ENCODE measurements at places on chromosomes 6 and 20. TPM values are rescaled to one million over a fixed set of nuclear protein-coding genes. Genes with fewer than 3 reads are reported as not detected.

HRH3 gene
- not detected for total RNA-seq

CAGE1 gene
- total RNA-seq = under 0.01 TPM

IL17F gene
- total RNA-seq = not detected

SLC22A16 gene
- total RNA-seq = not detected

EPPIN gene
- total RNA-seq = not detected

ZC2HC1B gene
- total RNA-seq = not detected

PPP1R3G gene
- 0.96 TPM for total RNA-seq

MUCL3 gene
- total RNA-seq = not detected

CENPQ gene
- 9.2 TPM for total RNA-seq

FGD2 gene
- not detected for total RNA-seq

GJA10 gene
- not detected for total RNA-seq

KIAA1755 gene
- total RNA-seq = 18.0 TPM

DDX43 gene
- 0.08 TPM for total RNA-seq

OPRM1 gene
- total RNA-seq = not detected

BAK1 gene
- 17.1 TPM for total RNA-seq

ROS1 gene
- 1.4 TPM for total RNA-seq

GPX5 gene
- total RNA-seq = not detected

RFX6 gene
- total RNA-seq = not detected

TMEM151B gene
- total RNA-seq = not detected

Measured in epithelial cell of alveolus of lung (primary cell).